ENCODE measurements at places on chromosomes 2 and 18.

DNA sequence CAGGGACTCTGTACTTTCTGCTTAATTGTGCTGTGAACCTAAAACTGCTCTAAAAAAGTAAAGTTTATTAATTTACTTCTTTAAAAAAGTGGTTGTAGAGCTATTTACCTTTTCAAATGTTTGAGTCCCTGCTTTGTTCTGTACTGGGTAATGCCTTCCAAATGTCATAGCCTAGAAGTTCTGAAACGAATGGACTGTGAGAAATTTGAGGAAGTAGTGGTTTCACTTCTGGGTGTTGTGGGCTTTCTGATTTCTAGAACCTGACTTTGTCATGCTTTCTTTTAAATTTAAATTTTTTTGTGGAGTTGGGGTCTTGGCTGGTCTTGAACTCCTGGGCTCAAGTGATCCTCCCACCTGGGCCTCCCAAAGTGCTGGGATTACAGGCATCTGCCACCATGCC lies 44.6 kb downstream of the SMAD4 start:
- no peak for DNase-seq

DNA sequence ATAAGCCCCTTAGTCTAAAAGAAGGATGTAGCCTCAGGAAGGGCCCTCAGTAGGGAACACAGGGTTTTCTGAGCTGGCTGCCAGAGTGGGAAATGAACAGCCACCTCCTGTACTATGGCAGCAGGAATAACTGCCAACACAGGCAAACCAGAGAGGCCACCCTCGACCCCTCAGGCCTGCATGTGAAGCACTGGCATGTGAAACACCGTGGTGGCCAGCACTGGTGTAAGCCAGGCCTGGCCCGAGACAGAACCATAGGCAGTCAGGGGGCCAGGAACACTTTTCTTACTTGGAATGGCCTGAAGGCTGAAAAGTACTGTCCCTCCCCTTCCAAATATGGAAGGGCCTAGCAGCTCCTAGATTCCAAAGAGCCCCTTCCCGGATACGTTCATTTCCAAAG lies 28.2 kb downstream of the SFXN5 start:
- DNase-seq, result no peak

GRCh38 chr18:1062588-1062987 lies 157.9 kb downstream of the ADCYAP1 start:
- no peak for DNase-seq

GRCh38 chr2:28707592-28707991 lies 44.0 kb upstream of the PPP1CB start:
- DNase-seq, result no peak

DNA sequence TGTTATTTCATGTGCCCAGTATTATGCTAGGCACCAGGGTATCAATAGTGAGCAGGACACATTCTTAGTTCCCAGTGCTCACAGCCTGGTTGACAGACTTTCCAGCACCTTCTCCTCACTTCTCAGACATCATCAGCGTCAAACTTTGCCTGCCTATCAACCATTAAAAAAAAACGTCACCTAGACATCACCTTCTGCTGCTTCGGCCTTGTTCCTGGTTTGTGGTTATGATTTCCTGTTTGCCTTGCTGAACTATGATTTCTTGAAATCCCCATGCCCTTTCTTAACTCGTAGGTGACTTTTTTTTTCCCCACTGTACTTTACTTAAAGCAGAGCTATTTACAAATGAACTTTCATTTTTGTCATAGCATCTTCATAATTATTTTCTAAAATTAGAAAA lies 60.4 kb upstream of the NABP1 start:
- peak; percentile 45 for DNase-seq

DNA sequence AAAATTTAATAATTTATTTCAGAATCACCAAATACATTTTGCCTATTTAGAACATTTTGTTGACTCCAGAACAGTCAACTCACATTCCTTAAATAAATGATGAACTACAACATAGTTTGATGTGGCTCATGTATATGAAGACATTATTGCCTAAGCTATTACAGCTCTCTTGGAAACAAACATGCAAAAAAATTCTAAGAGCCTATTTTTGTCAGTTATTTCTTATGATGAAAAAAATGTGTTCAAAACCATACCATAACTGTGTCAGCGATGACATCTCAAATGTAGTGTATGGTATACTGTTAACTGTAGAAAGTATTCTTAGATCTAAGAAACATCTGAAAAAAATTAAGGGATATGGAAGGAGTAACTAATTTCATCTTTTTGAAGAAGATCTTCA lies 6.3 kb upstream of the EMILIN2 start:
- DNase-seq, result no peak

- DNase-seq, result peak; percentile 87
Measured at GRCh38 chr2:3807853-3808252, 104.5 kb downstream of the DCDC2C start.

All from iris pigment epithelial cell (primary cell).